ENCODE measurements at places on chromosomes 2 and 18.

DNA sequence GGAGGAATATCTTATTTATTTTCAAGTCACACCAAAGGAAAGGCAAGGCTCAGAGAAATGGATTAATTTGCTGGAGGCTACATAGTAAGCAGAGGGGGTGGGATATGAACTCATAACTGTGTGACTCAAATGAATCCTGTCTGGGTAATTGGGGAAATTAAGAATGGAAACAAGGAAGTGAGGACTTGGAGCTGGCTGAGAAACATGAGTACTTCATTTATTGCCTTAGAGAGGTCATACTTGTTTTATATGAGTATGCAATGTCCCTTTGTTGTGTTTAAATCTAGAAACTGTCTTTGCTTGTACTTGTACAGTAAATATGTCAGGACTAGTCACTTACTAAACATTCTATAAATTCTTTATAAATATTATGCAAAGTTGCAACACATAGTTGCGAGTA, 2166.7 kb upstream of the PIK3C3 start:
- DNase-seq, result no peak

- no peak for DNase-seq
Measured at GRCh38 chr2:172134270-172134669, 31.6 kb upstream of the DLX2 start.

DNA sequence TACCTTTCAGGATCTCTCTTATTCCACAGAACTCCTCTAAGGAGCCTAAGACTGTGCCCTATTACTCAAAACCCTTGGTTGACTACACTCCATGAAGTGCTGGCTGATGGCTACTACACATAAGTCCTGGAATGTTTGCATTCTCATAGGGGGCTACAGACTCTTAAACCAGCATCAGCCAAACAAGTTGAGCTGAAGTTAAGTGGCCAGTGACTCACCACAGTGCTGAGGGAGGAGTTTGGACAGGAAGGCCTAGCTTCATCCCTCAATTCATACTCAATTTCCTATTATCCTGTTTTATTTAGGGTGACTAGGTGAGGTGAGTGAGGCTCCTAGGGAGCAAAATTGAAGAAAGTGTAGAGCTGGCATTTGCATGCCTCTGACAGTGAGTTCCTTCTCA, 246.7 kb downstream of the SMAD2 start:
- no peak for DNase-seq

DNA sequence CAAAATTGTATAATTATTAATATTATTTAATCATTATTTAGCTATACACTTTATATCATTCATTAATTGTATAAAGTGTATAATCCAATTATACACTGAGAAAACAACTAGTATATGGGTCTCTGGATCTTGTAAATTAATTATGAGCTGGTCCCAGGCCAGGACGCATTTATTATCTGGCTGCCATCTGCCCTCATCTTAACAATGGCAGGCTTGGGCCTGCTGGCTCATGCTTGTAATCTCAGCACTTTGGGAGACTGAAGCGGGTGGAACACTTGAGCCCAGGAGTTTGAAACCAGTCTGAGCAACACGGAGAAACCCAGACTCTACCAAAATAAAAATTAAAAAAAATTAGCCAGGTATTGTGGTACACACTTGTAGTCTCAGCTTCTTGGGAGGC, 502.2 kb upstream of the NRXN1 start:
- DNase-seq, result no peak

GRCh38 chr2:220531216-220531615, 903.8 kb downstream of the SLC4A3 start:
- DNase-seq, result no peak

GRCh38 chr2:134131681-134132489, 122.0 kb upstream of the MGAT5 start:
- DNase-seq, result no peak

GRCh38 chr2:29226808-29227207, 111.6 kb downstream of the CLIP4 start:
- no peak for DNase-seq

DNA sequence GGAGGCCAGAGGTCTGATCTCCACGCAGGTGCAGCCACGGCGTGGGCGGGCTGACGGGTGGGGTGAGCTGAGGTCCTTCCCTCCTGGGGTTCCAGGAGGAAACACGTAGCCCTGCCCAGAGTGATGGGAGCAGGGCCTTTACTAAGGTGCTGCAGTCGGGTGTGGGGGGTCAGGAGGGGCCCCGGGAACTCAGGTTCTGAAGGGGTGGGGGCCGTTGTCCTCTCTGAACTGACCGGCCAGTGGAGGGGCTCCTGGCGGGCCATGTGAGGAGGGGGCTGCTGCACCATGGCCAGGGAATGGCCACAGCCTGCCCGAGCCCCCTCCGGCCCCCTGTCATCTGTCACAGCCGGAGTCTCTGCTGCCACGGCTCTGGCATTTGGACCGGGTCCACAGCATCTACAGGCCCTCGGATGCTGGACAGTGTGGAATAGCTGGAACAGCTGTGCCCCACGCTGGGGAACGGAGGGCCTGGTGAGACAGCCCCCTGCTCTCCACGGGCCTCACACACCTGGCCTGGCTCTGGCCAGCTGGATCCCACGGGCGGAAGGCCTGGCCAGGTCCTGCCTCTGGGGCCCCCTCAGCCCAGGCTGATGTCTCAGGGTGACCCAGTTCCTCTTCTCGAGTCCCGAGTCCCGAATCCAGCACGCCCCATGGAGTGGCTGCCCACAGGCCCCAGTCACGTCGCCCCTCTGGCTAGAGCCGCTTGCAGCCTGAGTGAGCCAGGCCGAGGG, 145.6 kb upstream of the GPC1 start:
- no peak for DNase-seq

All from cortex of kidney (tissue), 1 donor.